Stimulated activated CD8-positive, alpha-beta memory T cell treated with anti-CD3 and anti-CD28 coated beads, Interleukin-4, amount 100 ng/mL, for 4 hours (primary cell): ENCODE measurements at places on chromosomes 1 and 21.

- DNase-seq, result no peak
These were observed 171.6 kb downstream of the S1PR1 start for GRCh38 chr1:101408212-101409042.

DNA sequence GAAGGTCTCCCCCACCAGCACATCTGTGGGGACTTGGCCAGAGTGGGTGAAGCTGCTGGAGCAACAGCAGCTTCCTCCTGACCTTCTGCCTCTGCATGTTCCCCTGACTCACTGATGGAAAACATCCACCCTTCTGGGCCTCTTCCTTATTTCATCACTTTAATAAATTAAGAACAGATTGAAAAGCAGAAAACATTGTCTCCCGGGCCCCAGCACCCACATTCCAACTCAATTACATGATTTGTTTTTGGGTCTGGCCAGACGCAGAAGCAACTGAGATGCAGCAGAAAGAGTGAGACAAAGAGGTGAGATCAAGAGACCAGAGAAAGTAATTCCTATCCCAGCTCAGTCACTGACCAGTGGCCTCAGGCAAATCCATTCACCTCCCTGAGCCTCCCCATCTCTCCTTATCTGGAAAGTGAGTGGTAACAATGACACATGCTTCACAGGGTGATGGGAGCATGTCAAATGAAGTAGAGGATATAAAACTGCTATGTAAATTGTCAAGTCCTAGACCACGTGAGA is 157.1 kb downstream of the ELAVL4 start:
- DNase-seq, result no peak

GRCh38 chr1:171470726-171471125 is 14.6 kb upstream of the PRRC2C start:
- DNase-seq, result no peak

DNA sequence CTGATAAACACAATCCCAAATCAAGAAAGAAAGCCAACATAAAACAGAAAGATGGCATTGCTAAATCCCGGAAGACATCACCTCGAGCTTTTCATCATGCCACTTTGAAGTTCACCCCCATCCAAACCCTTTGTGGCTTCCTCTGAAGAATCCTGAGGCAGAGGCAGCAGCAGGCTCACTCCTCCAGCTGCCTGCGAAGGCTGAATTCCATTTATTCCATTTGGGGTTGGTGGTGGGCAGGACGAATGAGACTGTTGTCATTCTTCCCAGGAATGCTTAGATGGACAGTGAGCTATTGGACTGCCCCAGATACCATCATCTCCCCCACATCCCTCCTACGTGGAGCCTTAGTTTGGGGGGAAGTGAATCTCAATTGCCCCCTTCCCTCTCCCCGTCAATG is 437.5 kb downstream of the SMYD3 start:
- DNase-seq, result no peak

DNA sequence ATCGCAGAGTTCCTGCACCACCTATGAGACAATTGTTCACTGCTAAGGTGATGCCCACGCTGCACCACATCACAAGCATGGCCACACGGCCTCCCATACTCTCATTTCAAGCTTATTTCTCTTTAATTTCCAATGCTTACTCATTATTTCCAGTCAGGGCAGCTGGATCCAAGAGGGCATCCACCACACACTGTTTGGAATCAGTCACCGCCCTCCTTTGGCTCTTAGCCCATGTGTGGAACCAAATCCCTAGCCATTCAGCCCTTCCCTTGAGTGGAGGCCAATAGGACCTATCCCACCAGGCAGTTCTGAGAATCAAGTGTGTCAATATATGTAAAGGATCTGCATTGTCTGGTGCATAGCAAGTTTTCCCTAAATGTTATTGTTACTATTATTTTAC is 26.3 kb upstream of the PALMD start:
- no peak for DNase-seq

- no peak for DNase-seq
These were observed 661.0 kb upstream of the PTBP2 start for GRCh38 chr1:96060621-96061020.

DNA sequence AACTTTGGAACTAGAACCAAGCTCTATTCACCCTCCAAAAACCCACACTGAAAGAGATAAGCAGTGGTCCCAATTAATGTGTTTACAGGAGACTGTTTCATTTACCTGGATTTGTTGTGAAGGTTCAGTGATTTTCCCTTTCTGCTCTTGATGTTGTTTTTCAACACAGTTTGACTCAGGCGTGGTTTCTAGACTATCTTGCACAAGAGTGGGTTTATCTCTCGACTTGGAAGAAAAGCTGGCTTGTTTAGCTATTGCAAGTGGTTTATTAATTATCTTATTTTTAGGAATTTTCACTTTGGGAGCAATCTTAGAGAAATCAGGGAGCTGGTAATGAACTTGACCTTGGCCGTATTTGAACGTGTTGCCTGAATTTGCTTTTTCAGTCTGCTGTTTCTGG is 5.3 kb downstream of the AKNAD1 start:
- DNase-seq, result no peak

DNA sequence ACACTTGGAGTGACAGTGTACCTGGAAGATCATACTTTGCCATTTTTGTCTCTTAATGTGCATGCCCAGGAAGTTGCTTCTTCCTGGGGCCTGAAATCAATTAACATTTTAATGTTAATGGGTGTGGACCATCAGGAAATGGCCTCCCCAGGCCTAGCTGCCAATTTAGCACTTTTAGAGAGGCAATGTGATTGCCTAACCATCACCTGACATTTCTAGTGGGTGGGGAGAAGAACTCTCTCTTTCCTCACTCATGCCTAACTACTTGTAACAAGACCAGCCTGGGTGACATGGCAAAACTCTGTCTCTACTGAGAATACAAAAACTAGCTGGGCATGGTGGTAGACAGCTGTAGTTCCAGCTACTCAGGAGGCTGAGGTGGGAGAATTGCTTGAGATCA is 549.0 kb upstream of the RGS18 start:
- DNase-seq, result no peak

DNA sequence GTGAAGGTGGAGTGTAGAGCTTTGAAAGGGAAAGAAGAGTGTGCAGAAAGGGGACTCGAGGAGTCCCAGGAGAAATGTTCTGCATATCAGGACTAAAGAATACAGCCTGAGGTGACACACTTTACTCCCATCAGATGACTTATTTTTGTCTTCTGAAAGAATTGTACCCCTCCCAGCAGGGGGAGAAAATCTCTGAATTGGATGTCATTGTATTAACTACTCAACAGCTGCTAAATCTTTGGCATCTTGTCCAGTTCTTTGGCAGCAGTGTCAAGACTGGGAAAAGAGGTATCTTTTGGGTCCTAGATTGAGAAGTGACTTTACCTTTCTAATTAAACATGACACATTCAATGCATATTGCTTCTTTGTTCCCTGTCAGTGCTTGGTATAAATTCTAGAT is 18.9 kb downstream of the UBE4B start:
- DNase-seq, result no peak

DNA sequence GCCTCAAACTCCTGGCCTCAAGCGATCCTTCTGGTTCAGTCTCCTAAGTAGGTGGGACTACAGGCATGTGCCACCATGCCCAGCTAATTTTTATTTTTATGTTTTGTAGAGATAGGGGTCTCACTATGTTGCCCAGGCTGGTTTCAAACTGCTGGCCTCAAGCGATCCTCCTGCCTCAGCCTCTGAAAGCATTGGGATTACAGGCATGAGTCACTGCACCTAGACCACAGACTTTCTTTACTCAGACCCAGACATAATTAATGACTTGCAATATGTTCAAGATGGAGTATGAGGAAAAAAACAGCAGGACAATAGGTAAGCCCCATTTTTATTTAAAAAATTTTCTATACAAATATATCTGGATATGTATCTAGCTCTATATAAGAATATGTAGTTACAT is 13.2 kb downstream of the KANK4 start:
- DNase-seq, result no peak

DNA sequence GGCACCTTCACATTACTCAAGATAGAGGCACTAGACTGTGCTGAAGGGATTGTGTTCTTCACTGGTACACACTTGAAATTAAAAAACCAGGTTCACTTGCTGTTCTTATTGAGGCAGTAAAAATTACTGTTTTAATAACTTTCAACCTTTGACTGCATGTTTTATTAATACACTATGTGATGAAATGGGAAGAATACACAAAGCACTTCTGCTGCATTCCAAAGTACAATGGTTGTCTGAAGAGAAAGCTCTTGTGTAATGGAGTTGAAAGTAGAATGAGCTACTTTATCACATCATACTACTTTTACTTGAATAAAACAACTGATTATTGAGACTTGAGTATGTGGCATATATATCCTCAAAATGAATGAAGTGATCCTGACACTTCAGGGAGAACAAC is 49.7 kb downstream of the LRRC8C start:
- DNase-seq, result no peak

- DNase-seq, result no peak
These were observed 25.8 kb downstream of the PTPN14 start for GRCh38 chr1:214525535-214526019.

DNA sequence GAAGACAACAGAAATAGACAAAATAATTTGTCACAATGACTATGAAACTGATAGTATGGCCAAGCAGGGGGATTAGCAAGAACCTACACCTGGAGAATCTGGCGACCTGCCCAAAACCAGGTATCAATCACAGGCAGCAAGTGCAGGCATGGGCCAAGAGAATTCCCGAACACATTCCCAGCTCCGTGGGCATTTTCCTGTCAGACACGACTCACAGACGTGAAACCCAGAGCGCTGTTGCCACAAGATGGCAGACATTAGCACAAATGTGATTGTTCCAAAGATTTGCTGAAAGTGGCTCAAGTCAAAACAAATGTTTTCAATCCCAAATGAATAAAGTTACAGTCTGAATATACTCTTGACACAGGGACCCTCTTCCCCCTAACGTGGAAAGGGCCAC is 36.8 kb downstream of the HLCS start:
- DNase-seq, result no peak

GRCh38 chr21:41973861-41974751 is 20.3 kb upstream of the C2CD2 start:
- DNase-seq, result no peak

DNA sequence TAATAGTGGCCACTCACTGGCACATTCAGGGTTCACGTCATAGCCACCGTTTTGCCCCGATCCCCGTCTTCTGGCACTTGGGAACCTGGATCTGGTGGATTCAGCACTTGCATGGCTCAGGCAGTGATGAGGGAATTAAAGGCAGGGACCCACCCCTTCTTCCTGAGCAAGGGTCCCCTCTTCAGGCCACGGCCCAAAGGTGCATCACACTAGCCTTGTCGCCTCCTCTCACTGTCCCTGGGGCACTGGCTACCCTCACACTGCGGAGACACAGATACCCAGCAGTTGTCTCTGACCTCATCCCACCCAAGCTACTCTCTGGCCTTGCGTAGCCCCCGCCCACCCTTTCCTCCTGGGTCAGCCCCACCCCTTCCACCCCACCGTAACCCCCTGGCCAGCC is 19.9 kb upstream of the LDLRAP1 start:
- no peak for DNase-seq

- no peak for DNase-seq
These were observed 3.1 kb downstream of the NUAK2 start for GRCh38 chr1:205318231-205318991.

DNA sequence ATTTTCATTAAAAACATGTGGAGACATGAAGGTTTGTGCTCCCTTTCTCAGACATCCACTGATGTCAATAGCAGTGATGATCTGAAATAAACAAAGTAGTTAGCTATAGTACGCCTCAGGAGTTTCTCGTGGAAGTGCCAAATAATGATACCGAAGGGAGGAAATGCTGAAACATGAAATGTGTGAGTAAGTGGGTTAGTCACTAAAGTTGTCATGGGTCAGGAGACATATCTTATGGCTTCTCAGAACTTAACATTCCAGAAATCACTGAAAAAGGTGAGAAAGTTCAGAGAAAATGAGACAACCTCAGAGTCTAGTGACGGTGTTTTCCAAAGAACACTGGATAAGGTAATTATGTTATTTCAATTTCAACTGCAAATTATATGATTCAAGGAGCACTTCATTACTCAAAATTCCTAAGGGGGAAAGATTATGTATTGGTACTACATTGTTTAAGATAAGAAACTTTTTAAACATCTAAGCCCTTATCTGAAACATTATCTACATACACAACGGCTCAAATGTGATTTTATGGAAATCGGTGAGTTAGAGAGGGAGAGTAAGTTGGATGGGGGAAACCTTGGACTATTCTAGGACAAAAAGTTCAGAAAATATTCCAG is 20.6 kb downstream of the NIBAN1 start:
- no peak for DNase-seq

DNA sequence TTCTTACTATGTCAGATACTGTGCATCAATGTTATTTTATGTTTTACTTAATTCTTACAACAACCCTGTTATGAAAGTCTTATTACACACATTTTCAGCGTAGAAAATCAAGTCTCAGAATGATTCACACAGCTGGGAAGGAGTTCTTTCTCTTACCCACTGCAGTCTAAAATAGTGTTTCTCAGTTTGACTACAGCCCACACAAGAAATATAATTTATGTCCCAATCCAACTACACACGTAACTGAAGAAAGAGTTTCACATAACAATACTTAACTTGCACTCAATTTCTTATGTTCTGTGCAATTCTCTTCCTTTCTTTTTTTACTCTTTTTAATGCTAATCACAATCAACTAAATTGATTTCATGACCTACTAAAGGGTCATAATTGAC is 252.8 kb upstream of the ADGRL2 start:
- no peak for DNase-seq

DNA sequence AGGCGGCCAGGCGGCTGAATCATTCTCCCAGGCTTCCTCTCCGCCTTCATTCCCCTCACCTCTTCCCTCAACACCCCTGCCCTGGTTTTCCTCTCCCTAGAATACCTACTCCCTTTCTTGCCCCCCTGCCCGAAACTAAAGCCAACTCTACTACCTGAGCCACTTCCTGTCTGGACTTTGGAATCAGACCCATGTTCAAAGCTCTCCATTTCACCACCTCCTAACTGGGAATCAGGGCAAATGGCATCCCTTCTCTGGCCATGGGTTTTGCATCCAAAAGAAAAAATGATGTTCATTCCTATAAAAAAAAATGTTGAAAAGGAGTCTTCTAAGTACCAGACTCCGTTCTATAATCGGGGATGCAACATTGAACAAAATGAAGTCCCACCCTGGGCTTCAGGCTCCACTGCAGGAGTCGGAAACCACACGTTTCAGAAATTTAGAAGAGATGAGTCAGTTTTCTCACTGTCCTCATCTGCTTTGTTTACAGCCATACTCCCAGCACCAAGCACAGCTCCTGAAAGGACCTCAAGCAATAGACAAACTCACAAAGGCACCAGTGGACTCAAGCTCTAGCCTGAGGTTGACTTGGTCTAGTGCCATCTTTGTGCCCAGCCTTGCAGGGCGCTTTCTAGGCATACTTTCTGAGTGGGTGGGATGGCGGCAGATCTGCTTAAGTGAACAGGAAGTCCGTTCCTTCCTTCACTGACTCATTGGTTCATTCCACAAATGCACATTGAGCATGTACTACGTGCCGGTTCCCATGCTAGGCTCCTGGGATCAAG is 176.2 kb downstream of the IGSF21 start:
- no peak for DNase-seq

DNA sequence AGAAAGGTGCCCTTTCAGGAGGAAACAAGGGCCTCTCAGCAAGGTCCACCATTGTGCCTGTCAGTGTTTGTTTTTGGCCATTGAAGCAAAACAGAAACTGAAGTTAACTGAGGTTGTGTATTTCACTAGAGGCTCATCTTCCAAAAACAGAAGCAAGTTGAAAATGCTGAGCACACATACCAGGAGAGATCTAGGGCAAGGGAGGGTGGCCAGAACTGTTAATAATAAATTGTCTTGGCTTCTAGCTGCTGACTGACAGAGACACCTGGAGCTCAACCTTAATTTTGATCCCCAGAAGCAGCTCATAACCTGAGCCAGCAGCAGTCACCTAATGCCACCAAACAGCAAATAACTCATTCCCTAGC is 5.2 kb downstream of the AGMAT start:
- no peak for DNase-seq
